Fibroblast of gingiva (primary cell): ENCODE measurements at places on chromosomes 2 and 18.

DNA sequence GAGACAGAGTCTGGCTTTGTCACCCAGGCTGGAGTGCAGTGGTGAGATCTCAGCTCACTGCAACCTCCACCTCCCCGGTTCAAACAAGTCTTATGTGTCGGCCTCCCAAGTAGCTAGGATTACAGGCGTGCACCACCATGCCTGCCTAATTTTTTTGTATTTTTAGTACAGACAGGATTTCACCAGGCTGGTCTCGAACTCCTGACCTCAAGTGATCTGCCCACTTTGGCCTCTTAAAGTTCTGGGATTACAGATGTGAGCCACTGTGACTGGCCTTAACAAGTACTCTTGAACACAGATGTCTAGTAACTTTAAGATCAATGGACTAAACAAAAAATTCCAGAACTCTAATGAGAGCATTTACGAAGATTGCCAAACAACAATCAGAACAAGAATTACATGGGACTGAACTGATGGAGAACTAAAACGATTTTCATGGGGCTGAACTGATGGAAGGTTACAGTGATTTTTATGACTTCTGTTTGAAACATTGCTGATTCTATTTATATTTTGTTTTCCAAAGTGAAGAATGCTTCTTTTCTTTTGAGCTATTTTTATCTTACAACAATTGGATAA, 46.5 kb upstream of the ST3GAL5 start:
- no peak for DNase-seq

DNA sequence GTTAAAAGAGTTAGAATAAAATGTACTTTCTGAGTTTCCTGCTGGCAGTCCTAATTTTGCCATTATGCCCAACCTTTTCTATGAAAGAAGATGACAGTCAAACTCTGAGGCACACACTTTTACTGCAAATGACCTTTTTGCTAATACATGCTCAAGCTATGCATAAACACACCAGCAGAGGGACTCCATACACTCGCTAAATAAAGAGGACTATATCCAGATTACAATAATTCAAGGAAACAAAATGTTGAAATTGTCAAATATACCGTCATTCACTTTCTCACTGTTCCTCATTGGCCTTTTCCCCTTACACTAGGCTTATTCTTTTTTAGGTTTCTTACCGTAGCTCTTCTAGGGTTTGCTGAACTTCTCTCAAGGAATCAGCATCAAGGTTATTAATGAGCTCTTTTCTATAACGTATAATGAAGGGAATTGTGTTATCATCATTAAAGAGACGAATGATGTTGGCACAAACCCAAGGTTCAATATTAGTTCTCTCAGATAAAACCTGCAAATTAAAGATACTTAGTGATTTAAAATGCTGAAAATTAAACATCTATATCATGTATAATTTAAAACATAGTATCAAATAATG, 25.7 kb downstream of the SRBD1 start:
- peak; percentile 65 for DNase-seq

- no peak for DNase-seq
Observed at GRCh38 chr2:113227698-113228097, 51.0 kb downstream of the PAX8 start.

- DNase-seq, result no peak
Observed at GRCh38 chr2:152566728-152567069, 150.6 kb downstream of the PRPF40A start.

GRCh38 chr2:85890522-85891176, 1.9 kb upstream of the ST3GAL5 start:
- DNase-seq, result no peak

- no peak for DNase-seq
Observed at GRCh38 chr2:54000524-54000923, 29.7 kb upstream of the PSME4 start.

DNA sequence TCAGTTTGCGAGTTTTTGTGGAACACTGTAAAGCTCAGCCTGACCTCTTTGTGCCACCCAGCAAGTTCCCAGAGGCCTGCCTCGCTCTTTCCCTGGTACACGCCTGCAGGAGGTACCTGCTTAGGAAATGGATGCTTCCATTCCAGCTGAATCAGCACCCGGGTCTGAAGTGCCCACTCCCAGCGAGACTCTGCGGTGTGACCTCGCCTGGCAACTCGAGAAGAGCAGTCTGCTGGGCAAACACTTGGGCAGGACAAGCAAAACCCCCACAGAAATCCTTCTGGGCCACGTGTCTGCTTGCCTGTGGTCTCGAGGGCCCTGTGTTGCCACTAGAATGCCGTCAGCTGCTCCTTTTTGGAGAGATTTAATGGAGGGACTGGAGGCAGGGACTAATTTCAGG, 127.6 kb downstream of the MAPK4 start:
- no peak for DNase-seq

DNA sequence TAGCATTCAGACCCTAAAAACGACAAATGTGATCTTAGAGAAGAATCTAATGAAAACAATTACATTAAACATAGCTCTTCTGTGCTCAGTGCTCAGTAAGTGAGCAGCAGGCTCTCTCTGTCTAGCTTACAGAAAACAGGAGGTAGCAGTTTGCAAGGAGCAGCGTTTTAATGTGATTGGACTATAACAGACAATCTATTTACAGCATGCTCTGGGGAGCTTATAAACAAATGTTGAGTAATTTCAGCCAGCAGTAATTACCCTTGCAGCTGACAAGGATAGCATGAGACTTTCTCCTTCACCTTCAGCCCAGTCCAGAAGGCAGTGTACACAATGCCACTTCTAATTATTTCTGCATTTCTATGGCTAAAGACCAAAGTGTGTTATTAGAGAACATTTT, 270.4 kb downstream of the FIGN start:
- DNase-seq, result peak; percentile 79

DNA sequence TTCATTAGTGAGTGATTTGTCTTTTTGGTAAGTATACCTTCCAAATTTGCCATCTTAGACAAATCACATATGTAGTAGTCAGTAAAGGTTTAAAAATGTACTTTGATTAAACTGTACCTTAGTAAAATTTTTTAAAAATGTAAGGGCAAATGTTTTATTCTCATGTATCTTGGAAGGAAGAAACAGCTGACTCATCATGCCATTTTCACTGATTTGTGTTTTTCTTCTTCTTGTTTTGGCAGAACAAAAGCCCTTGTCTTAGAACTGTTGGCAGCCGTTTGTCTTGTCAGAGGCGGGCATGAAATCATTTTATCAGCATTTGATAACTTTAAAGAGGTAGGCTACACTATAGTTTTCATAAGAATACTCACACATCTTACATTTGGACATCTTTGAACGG, 136.5 kb downstream of the PRPF40A start:
- DNase-seq, result peak; percentile 10

GRCh38 chr18:2894131-2894840, 47.5 kb downstream of the EMILIN2 start:
- no peak for DNase-seq

DNA sequence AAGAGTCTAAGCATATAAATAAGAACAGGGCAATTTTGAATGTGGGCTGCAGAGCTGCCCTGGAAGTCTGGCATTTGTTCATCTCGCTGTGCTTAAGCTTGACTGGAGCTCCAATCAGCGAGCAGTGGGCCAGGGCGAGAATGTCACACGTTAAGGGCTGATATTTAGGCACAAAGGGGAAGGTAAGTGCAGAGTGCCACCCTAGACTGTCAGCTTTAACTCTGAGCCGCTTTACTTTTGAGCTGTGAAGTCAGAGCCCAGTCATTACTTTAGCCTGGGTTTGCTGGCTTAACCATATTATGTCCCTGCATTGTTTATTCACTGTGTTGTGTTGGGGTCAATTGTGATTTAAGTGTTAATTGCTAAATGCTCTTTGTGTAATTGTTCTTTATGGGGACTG, 236.1 kb upstream of the SIX3 start:
- no peak for DNase-seq

- DNase-seq, result no peak
Observed at GRCh38 chr2:166025313-166025712, 71.7 kb upstream of the TTC21B start.

- peak; percentile 75 for DNase-seq
Observed at GRCh38 chr2:165877565-165878550, 75.7 kb downstream of the TTC21B start.

DNA sequence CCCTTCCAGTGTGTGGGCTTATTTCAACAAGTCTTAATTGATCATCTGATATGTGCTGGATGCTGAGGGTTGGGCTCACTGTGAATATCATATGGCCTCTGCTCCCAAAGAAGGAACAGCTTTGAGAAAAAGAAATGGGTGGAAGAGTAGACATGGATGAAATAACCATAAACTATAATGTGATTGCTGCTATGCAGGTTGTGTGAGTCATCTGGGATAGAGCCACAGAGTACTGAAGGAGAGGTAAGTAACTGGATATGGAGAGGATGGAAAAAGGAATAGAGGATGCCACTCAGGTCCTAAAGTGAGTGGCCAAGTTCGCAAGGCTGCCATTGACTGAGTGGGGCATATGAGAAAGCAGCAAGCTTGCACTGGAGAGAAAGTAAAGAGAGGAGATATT, 8.7 kb upstream of the DSG2 start:
- DNase-seq, result no peak

DNA sequence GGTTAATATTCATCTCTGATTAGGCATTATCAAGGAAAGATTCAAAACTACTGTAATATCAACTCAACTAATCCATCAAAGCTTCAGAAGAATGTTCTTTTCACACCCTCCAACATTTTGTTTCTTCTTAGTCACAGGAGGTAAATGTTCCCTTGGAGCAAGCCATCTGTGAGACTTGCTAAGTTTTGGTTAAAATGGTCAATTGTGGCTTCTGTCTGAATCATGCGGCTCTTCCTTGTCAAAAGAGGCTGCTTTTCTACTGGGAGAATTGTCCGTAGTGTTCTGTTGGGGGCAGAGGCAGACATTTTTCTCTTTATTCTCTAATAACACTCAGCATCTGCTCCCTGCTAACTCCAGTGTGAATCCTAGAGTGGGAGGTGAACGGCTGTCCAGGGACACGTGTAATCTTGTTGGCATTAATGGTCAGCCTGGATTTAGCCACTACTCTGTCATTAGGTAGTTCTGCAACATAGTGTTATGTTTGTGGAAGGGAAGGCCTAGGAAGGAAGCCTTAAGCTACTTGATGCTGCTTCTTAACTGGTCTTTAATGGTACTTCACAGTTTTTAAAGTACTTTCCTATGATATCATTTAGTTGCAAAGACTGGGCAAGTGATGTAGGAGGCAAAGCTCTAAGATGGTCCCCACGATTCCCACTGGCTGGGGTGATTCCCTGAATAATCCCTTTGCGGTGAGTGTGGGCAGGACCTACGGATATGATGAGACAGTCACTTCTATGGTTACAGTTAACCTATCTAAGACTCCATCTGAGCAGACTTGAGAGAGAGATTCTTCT, 22.6 kb upstream of the FAP start:
- DNase-seq, result no peak

- DNase-seq, result no peak
Observed at GRCh38 chr2:39252888-39253518, 9.2 kb upstream of the CDKL4 start.

- peak; percentile 87 for DNase-seq
Observed at GRCh38 chr18:76476665-76477561, 18.1 kb downstream of the ZNF516 start.

DNA sequence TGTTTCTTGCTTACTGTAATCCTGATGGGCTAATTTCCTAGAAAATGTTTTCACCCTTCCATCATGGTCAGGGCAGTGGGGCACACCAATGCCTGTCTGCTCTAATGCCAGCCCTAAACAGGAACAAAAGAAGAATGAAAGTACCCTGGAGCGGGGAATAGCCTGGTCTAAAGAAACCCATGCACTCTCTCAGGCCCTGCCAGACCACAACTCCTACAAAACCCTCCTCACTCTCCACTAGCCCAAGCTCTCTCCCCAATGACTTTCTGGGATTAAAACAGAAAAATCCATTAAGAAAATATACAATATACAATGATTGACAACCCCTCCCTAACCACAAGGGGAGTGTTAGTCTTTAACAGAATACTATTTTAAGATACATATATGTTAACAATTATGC, 67.6 kb downstream of the AAK1 start:
- no peak for DNase-seq

GRCh38 chr2:160952464-160953254, 207.6 kb upstream of the TANK start:
- DNase-seq, result no peak

- no peak for DNase-seq
Observed at GRCh38 chr2:72623481-72623880, 202.4 kb downstream of the EXOC6B start.

GRCh38 chr2:40287773-40288172, 164.1 kb downstream of the SLC8A1 start:
- no peak for DNase-seq

GRCh38 chr2:98771721-98772524, 41.0 kb upstream of the MGAT4A start:
- no peak for DNase-seq

- DNase-seq, result peak; percentile 63
Observed at GRCh38 chr18:36756242-36756641, 72.6 kb downstream of the TPGS2 start.
